ENCODE measurements at places on chromosomes 12 and 14.

DNA sequence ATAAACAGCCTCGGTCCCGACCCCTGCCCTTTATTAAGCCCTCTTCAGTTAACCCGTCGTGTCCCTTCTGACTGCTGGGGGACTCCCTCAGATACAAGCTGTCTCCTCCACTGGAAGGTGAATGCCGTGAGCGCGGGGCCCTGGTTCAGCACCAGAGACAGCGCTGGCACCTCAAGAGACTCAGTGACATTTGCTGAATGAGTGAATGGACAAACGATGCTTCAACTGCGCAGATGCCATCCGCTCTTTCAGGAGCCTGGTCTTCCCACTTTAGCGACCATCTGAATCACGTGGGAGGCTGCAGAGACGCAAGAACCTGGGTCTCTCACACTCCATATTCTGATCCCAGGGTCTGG, 92.6 kb upstream of the SFSWAP start:
- no peak for DNase-seq

GRCh38 chr14:102514987-102515733, 5.6 kb upstream of the ANKRD9 start:
- no peak for DNase-seq

GRCh38 chr14:57390806-57391516, 575 bp downstream of the NAA30 start:
- peak; percentile 46 for DNase-seq

GRCh38 chr14:92686900-92687427, 61.5 kb downstream of the LGMN start:
- peak; percentile 79 for DNase-seq

GRCh38 chr14:82776958-82777357, 1243.3 kb upstream of the SEL1L start:
- no peak for DNase-seq

DNA sequence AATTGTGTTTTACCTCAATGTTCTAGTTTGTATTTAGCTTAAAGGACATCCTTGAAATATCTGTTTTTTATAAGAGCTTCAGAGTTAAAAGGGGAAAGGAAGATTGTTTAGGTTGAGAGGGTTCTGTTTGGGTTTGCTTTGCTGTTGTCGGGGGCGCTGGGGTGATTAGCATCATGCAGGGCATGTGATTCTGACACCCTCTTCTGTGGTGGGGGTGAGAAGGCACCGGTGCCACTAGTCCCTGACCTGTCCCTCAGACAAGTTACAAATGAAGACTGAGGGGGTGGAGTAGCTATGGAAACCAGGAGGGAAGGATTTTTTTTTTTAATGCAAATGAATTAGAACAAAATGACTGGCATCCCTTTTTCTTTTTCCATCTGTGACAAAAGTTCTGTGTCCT, 291.3 kb downstream of the RPAP3 start:
- DNase-seq, result peak; percentile 48

DNA sequence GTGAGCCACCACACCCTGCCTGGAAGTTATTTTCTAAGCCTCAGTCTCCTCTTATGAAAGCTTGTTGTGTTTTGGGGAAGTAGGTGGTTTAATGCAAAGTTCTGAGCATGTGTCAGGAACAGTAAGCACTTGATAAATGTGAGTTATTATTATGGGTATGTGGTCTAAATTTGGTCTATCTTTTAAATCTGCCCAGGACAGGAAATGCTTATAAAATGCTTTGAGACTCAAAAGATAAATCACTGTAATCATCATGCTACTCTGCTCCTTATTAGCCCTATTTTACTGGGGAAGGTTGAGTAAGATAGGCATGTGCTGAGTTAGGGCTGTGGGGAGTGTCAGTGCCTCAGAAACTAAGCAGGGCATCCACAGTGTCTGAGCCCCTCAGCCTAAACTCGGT, 13.1 kb upstream of the SRSF5 start:
- DNase-seq, result no peak

GRCh38 chr12:106109168-106109910, 29.4 kb downstream of the NUAK1 start:
- DNase-seq, result no peak

DNA sequence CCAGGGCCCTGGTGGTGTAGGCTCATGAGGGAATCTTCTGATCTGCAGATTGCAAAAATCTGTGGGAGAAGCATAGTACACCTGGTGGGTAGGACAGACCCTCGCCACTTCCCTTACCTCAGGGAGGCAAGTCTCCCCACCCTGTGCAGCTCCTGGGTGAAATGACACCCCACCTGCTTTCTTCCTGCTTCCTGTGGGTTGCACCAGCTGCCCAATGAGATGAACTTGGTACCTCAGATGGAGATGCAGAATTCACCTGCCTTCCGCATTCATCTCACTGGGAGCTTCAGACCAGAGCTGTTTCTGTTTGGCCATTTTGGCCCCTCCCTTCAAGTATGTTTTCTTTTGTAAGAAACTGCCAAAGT, 4.7 kb downstream of the CLEC2D start:
- no peak for DNase-seq

GRCh38 chr12:26734510-26735248, 98.3 kb downstream of the ITPR2 start:
- peak; percentile 24 for DNase-seq

- no peak for DNase-seq
Measured at GRCh38 chr12:69501154-69501895, 31.1 kb downstream of the FRS2 start.

- DNase-seq, result peak; percentile 51
Measured at GRCh38 chr12:68115281-68115680, 44.3 kb downstream of the IFNG start.

DNA sequence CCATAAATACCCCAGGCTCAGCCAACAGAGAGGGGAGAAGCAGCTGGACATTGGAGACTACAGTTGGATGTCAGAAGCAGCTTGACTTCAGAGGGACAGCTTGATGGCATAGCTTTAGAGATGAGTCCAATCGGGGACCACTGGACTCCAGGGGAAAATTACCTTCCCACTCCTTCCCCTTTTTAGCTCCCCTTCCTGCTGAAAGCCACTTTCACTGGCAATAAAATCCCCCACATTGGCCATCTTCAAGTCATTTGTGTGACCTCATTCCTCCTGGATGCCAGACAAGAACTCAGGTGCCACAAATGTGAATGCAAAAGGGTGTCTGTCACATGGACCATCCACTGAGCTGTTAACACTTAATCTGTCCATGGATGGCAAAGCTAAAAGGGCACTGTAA, 184.2 kb downstream of the CHST11 start:
- DNase-seq, result no peak

GRCh38 chr12:105205322-105206048, 30.5 kb downstream of the APPL2 start:
- no peak for DNase-seq

DNA sequence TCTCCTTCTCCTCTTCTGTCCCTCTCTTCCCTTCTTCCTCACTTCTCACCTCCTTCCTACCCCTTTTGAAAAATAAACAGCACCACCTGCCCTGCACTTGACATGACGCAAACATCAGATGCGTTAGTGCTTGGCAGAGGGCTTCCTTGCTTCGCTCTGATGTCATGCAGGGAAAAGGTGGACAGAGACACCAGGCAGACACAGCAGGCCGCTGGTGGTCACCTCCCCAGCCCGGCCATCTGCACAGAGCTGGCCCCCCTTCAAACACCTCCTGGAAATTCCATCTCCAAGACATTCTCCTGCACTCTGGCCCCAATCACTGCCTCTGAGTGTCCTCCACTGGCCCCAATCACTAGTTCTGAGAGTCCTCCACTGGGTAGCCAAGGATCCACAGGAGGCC, 353.6 kb downstream of the MED13L start:
- DNase-seq, result no peak

DNA sequence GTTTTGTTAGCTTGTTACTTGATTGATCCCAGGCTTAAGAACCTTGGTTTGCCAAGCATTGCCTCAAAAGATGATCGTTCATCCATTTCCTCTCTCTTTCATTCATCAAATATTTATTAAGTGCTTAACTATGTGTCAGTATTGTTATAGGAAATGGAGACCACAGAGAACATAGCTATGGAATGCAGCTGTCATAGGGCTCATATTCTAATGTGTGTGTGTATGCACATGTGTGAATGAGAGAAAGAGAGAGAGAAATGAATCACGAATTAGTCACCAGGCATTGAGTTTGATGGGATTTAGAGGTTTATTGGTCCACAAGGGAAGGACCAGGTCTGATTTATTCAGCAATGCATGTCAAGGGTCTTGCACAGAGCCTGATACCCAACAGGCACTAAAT, 71.0 kb upstream of the FBXO21 start:
- DNase-seq, result no peak

DNA sequence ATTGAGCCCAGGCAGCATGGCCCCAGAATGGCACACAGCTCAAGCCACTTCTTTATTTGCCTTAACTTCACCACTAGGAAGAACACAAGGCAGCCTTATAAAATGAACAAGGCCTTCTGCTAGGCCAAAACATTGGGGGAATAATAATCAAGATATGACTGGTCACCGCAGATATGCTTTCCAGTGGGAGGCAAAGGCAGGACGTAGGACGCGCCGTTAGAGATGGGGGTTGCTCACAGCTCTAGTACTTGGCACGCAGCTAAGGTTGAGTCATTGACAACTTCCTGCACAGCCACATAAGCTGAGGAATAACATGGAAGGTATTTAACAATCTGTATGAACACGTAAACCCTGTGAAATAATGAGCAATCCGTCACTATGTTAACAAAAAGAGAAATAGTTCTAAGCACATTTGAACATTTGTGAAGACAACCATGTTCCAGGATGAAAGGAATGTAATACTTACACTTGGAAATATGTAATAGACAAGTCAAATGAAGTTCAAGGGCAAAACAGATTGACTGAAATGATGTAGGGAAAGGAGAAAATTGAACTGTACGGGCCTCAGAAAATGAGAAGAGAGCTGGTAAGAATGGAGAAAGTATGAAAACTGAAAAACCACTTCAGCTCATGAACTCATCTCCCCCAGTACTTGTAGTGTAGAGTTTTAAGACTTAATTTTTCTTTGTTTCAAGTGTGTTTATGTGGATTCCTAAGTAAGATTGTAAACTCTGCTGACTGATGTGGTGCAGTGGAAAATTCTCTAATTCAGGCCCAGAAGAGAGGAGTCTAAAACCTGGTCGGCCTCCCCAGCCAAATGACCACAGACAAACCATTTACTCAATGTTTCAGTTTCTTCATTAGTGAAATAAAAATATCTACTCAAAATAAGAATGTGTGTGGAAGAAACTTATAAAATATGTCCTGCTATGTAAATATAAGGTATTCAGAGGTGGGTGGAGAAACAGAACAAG, 59.3 kb upstream of the CCDC91 start:
- DNase-seq, result no peak

GRCh38 chr14:78455896-78456435, 285.8 kb downstream of the NRXN3 start:
- no peak for DNase-seq

DNA sequence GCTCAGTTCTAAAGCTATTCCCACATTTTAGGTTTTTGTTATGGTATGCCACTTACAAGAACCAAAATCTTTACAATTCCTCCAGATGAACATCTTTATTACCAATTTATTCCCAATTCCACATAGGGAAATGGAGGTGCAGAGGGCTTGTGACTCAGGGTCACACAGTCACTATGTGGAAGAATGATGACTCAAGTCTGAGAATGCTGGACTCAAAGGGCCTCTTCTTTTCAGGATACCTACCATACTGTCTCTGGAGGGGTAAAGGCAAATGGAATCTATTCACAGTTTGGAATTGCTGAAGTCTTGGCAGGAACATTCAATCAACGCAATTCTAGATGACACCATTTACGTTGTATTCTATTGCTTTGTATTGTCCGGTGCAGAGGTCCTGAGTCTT, 48.2 kb upstream of the MANSC4 start:
- no peak for DNase-seq

- peak; percentile 84 for DNase-seq
Measured at GRCh38 chr14:75341620-75342019, 63.0 kb downstream of the FOS start.

- DNase-seq, result no peak
Measured at GRCh38 chr12:67002720-67003119, 266.4 kb upstream of the CAND1 start.

DNA sequence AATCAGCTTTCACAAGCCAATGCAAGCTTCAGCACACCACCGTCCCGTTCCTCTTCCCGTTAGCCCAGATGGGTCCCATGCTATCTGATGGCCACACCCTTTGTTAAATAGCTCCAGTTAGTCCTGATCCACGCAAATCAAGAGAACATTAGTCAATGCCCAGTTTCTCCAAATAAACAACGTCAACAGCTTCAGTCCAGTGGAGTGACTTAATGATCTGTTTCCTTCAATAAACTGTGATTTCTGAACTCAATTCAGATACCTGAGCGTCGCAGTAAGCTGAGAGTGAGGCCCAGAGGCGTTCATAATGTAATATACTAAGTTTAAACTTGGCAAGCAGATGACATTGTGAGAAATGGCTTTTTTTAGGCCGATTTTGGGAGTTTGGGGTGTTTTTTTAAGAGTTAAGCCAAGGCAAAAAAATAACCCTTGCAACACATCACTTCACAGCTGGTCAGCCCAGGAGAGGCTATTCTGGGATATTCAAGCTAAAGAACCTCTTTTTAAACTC, 112.3 kb downstream of the ZFP36L1 start:
- peak; percentile 80 for DNase-seq

DNA sequence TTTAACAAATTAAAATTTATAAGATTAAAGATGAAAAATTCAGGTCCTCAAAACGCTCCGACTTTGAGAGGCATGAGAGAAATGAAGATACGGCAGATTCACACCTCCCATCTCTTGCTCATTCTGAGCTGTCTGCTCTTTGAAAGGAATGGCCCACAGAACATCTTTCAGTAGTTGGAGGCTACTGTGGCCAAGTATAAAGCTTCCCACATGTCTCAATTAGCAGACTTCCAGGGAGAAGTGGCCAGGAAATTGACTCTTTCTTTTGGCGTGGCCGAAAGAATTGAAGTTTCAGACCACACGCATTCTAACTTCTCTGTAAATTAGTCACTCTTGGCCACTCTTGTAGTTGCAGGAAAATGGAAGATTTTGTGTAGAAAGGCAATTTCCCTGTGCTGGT, 129.2 kb downstream of the DIP2B start:
- no peak for DNase-seq

DNA sequence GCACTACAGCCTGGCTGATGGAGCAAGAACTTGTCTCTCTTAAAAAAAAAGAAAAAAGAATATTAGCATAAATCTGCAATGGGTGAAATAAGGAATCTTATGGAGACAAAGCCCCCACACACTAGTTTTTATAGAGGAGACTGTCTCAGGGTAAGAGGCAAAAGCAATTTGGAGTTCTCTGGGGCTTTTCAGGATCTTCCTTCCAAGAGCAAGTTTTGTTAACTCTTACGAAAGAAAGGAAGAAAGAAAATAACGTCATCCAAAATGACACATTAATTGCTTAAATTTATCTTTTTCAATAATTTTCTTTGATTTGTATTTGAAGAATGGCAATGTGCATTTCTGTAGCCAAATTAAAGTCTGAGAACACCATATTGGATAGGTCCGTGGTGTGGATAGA, 3.8 kb downstream of the PDE6H start:
- no peak for DNase-seq

- DNase-seq, result no peak
Measured at GRCh38 chr12:58342736-58343135, 401.4 kb downstream of the ATP23 start.
